ENCODE measurements at places on chromosomes 7 and 10.

GRCh38 chr7:50621206-50621605 is 56.0 kb upstream of the DDC start:
- DNase-seq = no peak

DNA sequence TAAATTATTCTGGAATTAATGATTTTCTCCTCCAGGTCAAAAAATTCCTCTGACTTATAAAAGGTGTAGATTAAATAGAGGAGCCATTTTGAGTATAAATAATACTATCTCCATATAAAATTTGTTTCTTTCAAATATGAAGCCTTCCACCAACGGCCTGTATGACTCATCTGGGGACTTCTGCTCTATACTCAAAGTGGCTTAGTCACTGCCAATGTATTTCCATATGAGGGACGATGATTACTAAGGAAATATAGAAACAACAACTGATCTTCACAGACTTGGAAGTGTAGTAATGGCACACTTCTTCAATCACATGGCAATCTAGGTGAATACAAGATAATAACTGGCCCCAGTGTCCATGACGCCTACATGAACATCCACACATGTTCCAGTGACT is 335.6 kb upstream of the HGF start:
- DNase-seq = no peak

- DNase-seq = no peak
Observed at GRCh38 chr10:79092292-79092896, 23.6 kb downstream of the ZMIZ1 start.

- DNase-seq = no peak
Observed at GRCh38 chr7:98288064-98288823, 6.8 kb downstream of the BRI3 start.

DNA sequence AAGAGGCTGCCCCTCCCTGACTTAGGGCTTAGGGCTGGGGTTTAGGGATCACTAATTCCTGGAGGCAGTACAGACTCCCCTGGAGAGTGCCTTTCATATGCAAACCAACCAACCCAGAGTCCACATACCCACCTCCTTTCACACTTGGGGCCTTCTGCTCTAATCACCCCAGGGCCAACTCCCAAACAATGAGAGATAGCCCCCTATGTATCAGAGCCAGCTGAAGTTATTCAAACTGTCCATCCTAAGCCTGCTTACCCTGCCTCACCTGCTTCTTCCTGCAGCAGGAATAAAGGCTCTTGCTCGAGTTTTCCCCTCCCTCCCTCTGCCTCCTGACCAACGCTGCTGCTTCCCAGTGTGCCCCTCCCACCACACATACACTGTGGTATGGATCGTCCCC is 51.8 kb upstream of the SLC35G1 start:
- no peak for DNase-seq

DNA sequence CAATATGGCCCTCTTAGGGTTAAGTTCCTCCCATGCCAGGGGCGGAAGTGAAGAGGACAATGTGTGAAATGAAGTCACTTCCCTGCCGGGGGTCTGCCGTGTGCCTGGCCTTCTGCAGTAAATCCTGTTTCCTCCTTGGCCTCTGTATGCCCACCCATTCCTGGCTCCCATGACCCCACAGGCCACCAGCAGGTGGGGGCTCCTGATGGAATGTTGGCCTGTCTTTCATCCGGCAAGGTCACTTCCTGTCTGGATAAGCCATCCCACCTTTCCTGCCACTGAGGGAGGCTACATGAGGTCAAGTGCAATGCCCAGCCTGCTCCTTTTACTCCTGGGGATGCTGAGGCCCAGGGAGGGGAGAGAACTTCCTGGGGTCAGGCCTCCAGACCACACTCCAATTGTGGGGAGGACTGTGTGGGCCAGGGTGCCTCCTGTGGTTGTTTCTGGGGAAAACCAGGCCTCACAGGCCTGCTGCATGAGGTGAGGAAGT is 22.3 kb downstream of the PALD1 start:
- no peak for DNase-seq
